ENCODE measurements at places on chromosomes 4 and X. TPM values are rescaled to one million over a fixed set of nuclear protein-coding genes. Genes with fewer than 3 reads are reported as not detected.

GRCh38 chr4:15651676-15652075 lies 3.5 kb downstream of the FBXL5 start:
- H3K27ac ChIP-seq = no peak overlapping the region
- peaks cover 53% of the 10 kb centered on the region for H3K4me1 ChIP-seq
- H3K36me3 ChIP-seq = no peaks in the 10 kb centered on the region
- H3K4me3 ChIP-seq = peak overlapping the region; percentile 11

- H3K36me3 ChIP-seq = peaks cover 15% of the 10 kb centered on the region
- no peaks in the 10 kb centered on the region for H3K27me3 ChIP-seq
- DNase-seq = no peak
- H3K4me3 ChIP-seq = no peak overlapping the region
Observed at GRCh38 chrX:20181598-20182329, 40.1 kb upstream of the EIF1AX start.

- H3K4me3 ChIP-seq = no peak overlapping the region
- H3K4me1 ChIP-seq = no peaks in the 10 kb centered on the region
- no peak for DNase-seq
Observed at GRCh38 chr4:10732235-10732913, 47.8 kb upstream of the CLNK start.

GRCh38 chrX:118577041-118577440 lies 81.4 kb downstream of the DOCK11 start:
- no peaks in the 10 kb centered on the region for H3K27me3 ChIP-seq
- no peak overlapping the region for H3K4me3 ChIP-seq
- no peak overlapping the region for H3K27ac ChIP-seq
- H3K36me3 ChIP-seq = peaks cover 16% of the 10 kb centered on the region
- no peak for DNase-seq

DNA sequence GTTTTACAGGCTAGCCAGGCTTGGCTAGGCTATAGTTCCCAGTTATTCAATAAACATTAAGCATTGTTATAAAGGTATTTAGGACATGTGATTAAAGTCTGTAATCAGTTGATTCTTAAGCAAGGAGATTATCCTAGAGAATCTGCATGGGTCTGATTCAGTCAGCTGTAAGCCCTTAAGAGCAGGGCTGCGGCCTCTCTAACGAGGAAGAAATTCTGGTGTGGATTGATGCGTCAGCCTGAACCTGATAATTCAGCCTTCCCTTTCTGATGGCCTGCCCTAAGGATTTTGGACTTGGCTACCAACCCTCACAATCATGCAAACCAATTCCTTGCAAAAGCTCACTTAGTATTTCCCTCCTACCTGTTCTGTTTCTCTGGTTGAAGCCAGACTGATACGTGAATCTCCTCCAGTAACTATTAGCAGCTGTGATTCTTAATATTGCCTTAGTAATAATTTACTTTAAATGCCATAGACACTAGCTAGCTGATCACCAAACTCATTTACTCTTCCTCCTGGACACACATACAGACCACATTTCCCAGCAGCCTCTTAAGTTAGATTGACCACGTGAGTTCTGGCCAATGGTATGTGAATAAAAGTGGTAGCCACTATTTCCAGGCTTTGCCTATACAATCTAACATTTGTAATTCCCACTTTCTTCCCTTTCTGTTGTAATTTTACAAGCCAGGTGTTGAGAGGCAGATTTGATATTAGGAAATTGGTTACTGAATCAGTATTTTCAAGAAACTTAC lies 678.0 kb upstream of the INTU start:
- no peaks in the 10 kb centered on the region for H3K27me3 ChIP-seq
- no peak overlapping the region for H3K4me3 ChIP-seq
- no peaks in the 10 kb centered on the region for H3K36me3 ChIP-seq

DNA sequence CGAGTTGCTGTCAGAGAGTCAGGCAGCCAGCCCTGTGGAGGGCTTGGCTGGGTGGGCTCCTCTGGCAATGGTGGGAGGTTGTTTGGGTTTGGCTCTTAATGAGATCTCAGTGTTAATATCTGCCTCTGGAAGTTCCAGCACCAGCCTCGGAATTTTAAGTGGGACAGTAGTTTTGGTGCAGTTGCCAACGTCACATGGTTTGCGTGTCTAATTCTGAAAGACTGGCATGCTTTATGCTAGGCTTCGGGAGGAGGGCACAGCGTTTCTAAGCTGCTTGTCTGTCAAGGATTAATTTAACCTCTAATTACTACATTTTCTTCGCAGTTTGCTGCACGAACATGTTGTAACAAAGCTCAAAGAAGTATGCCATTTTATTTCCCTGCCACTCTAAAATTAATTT lies 9.2 kb downstream of the MAMLD1 start:
- DNase-seq = no peak
- H3K27me3 ChIP-seq = no peaks in the 10 kb centered on the region
- no peaks in the 10 kb centered on the region for H3K36me3 ChIP-seq

- H3K36me3 ChIP-seq = no peaks in the 10 kb centered on the region
- DNase-seq = no peak
- H3K4me1 ChIP-seq = no peaks in the 10 kb centered on the region
- H3K27ac ChIP-seq = no peak overlapping the region
- no peak overlapping the region for H3K4me3 ChIP-seq
- no peaks in the 10 kb centered on the region for H3K27me3 ChIP-seq
Observed at GRCh38 chr4:111954550-111954949, 190.7 kb upstream of the FAM241A start.

DNA sequence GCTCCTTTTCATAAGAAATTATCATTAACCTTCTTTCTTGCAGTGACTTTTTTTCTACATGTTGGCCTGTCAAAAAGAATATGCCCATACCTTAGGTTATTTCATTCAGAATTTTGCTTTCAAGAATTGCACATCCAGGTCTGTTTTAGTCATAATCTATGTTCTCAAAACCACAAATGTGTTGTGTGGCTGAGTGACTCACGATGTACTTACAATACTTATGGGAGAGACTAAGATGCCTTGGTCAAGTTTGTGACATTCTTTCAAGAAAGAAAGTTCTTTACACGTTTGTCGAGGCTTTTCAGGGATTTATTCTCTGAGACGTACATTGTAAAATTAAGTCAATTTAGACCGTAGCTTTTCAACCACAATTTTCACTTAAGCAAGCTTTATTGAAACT lies 396.7 kb downstream of the FSTL5 start:
- no peaks in the 10 kb centered on the region for H3K36me3 ChIP-seq
- H3K27ac ChIP-seq = no peak overlapping the region
- H3K4me1 ChIP-seq = no peaks in the 10 kb centered on the region
- H3K4me3 ChIP-seq = no peak overlapping the region
- DNase-seq = no peak

DNA sequence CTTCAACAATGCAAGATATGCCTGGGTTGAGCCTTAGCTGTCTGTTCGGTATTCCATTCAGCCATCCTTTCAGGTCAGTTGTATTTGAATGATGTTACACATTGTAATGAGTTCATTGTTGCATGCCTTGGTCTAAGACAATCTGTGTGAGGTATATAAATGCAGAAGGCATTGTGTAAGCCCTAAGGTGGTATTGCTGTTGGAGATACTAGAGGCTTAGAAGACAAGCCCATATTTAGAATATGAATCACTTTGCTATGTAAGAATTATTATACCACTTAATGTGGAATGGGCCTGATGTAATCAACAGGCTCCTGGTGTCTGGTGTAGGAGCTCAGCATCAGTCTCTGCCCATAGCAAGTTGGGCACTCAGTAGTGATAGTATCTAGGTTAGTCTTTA lies 473.4 kb upstream of the GNPDA2 start:
- no peak overlapping the region for H3K4me3 ChIP-seq
- H3K36me3 ChIP-seq = no peaks in the 10 kb centered on the region
- no peaks in the 10 kb centered on the region for H3K4me1 ChIP-seq
- H3K27ac ChIP-seq = no peak overlapping the region
- H3K27me3 ChIP-seq = peaks cover 21% of the 10 kb centered on the region

DNA sequence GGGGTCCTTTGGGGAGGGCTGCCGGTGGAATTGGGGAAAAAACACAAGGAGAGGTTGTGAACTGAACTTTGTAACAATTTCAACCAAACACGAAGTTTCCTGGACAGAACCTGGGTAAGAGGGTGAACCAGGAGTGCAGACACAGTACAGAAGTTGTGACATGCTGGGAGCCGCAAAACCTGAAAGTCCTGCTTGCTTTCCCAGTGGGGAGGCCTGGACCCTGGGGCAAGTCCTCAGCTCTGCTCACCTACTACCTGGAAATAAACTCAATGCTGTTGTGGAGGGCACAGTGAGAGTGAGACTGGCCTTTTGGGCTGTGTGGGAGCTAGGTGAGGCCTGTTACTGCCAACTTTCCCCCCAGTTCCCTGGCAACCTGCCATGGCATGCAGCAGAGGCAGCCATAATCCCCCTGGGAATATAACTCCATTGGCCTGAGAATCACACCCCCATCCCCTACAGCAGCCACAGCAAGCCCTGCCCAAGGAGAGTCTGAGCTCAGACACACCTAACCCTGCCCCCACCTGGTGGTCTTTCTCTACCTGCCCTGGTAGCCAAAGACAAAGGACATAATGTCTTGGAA lies 162.8 kb downstream of the THOC2 start:
- DNase-seq = no peak
- no peak overlapping the region for H3K4me3 ChIP-seq
- H3K4me1 ChIP-seq = no peaks in the 10 kb centered on the region
- peaks cover 13% of the 10 kb centered on the region for H3K36me3 ChIP-seq

GRCh38 chrX:126701380-126701779 lies 118.1 kb upstream of the PRR32 start:
- no peaks in the 10 kb centered on the region for H3K36me3 ChIP-seq
- no peak for DNase-seq
- no peaks in the 10 kb centered on the region for H3K4me1 ChIP-seq
- H3K4me3 ChIP-seq = no peak overlapping the region

GRCh38 chr4:135274416-135274815 lies 1072.8 kb upstream of the PABPC4L start:
- DNase-seq = no peak
- H3K4me1 ChIP-seq = no peaks in the 10 kb centered on the region
- no peak overlapping the region for H3K4me3 ChIP-seq
- no peaks in the 10 kb centered on the region for H3K36me3 ChIP-seq
- H3K27me3 ChIP-seq = no peaks in the 10 kb centered on the region

DNA sequence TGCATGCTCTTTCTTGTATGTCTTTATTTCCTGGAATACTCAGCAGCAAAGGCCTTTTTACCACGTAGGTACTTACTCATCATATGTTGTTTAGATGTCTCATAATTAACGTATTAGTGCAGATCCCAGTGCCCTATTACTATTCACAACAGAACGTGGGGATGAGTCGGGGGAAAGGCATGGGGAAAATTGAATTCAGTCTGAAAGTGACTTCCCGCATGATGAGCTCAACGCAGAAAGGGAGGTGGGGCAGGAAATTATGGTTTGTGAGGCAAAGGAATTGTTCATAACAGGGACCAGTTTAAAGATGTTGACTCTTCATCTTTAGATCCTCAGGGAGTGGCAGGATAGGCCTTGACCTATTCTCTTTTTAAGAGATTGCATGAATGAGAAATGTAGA lies 2.0 kb upstream of the TMPRSS11D start:
- no peak overlapping the region for H3K4me3 ChIP-seq
- no peaks in the 10 kb centered on the region for H3K36me3 ChIP-seq
- H3K27me3 ChIP-seq = no peaks in the 10 kb centered on the region
- DNase-seq = no peak
- H3K27ac ChIP-seq = peak overlapping the region; percentile 1
- peaks cover 5% of the 10 kb centered on the region for H3K4me1 ChIP-seq

GRCh38 chr4:88033309-88033708 lies 25.9 kb downstream of the PKD2 start:
- no peaks in the 10 kb centered on the region for H3K27me3 ChIP-seq
- no peaks in the 10 kb centered on the region for H3K4me1 ChIP-seq
- peaks cover 30% of the 10 kb centered on the region for H3K36me3 ChIP-seq
- DNase-seq = peak; percentile 35
- H3K4me3 ChIP-seq = no peak overlapping the region
- H3K27ac ChIP-seq = no peak overlapping the region

- no peaks in the 10 kb centered on the region for H3K36me3 ChIP-seq
- no peaks in the 10 kb centered on the region for H3K27me3 ChIP-seq
- H3K4me1 ChIP-seq = no peaks in the 10 kb centered on the region
- no peak overlapping the region for H3K27ac ChIP-seq
Observed at GRCh38 chrX:82230013-82230412, 1028.1 kb downstream of the SH3BGRL start.

- no peaks in the 10 kb centered on the region for H3K27me3 ChIP-seq
- no peak for DNase-seq
- peaks cover 20% of the 10 kb centered on the region for H3K4me1 ChIP-seq
Observed at GRCh38 chr4:110165382-110166286, 32.8 kb downstream of the ELOVL6 start.

DNA sequence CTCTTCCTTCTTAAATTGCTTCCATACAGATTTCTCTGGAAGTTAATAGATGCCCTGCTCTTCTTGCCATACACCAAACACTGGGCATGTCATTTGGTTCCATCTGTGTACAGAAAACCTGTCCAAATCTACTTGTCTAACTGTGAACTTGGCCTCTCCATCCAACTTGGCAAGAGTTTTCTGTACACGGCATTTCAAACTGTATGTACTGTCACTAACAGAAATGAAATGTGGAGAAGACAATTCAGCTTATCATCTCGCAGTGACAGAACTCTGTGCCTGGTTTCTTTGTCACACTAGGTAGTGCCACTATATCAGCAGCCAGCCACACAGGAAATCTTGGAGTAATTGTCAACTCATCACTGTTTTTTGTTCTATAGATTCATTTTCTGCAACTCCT lies 58.2 kb downstream of the CXXC4 start:
- no peak overlapping the region for H3K4me3 ChIP-seq
- no peaks in the 10 kb centered on the region for H3K4me1 ChIP-seq
- peaks cover 2% of the 10 kb centered on the region for H3K36me3 ChIP-seq
- no peak for DNase-seq

GRCh38 chr4:173538148-173538908 lies 8.3 kb upstream of the HAND2 start:
- H3K4me3 ChIP-seq = no peak overlapping the region
- no peak overlapping the region for H3K27ac ChIP-seq
- H3K36me3 ChIP-seq = no peaks in the 10 kb centered on the region
- peaks cover 8% of the 10 kb centered on the region for H3K4me1 ChIP-seq
- no peak for DNase-seq

DNA sequence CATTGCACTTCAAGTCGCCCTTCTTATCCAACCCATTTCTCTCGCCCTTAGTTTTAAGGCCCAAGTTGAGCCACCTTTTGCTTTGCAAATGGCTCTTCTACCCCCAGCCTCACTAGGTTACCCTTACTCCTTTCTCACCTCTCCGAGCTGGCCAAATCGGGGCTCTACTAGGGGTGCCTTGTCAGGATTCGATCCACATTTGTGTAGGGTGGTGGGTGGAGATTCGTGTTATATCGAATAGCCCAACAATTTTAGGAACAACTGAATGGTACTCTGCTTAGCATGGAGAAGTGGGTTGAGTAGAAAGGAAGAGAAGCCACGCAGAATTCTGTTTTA lies 3.5 kb downstream of the SLIT2 start:
- DNase-seq = no peak
- H3K4me3 ChIP-seq = peak overlapping the region; percentile 93
- peaks cover 61% of the 10 kb centered on the region for H3K27me3 ChIP-seq
- peaks cover 2% of the 10 kb centered on the region for H3K36me3 ChIP-seq
- H3K27ac ChIP-seq = no peak overlapping the region

- no peak for DNase-seq
- no peaks in the 10 kb centered on the region for H3K4me1 ChIP-seq
- no peak overlapping the region for H3K27ac ChIP-seq
- no peaks in the 10 kb centered on the region for H3K27me3 ChIP-seq
- no peak overlapping the region for H3K4me3 ChIP-seq
Observed at GRCh38 chr4:45442466-45442865, 681.4 kb downstream of the GABRG1 start.

PDZD4 gene
- 52.5 TPM for total RNA-seq

NEIL3 gene
- 20.6 TPM for total RNA-seq

SLC10A7 gene
- total RNA-seq = 10.7 TPM

TRO gene
- total RNA-seq = 106 TPM

BANK1 gene
- total RNA-seq = 0.44 TPM
